Mesothelial cell of epicardium (in vitro differentiated cells): ENCODE measurements at places on chromosomes 6 and 20. TPM values are rescaled to one million over a fixed set of nuclear protein-coding genes. Genes with fewer than 3 reads are reported as not detected.

Gene COL9A3
- 573 to 576 TPM (median 576 TPM) in 3 replicates for total RNA-seq

Gene SLC17A1
- total RNA-seq = not detected in 3 replicates

Gene SMLR1
- not detected in 3 replicates for total RNA-seq

Gene MCUR1
- 18.1 to 21.7 TPM (median 19.8 TPM) in 3 replicates for total RNA-seq

Gene GATA5
- 26.0 to 30.0 TPM (median 27.5 TPM) in 3 replicates for total RNA-seq

Gene RAB44
- 0.07 to 0.16 TPM in 2 of 3 replicates, not detected in the other for total RNA-seq

- H3K4me3 ChIP-seq = peak within 1 kb of the TSS; percentile 80
- no peak for DNase-seq
- H3K27ac ChIP-seq = peak within 1 kb of the TSS; percentile 91
- peaks cover 2% of the 10 kb centered on the region for H3K36me3 ChIP-seq
- H3K4me1 ChIP-seq = peaks cover 18% of the 10 kb centered on the region
- H3K27me3 ChIP-seq = peaks cover 13% of the 10 kb centered on the region
Observed at GRCh38 chr6:107114926-107115694, at the start of gene BEND3. TSS of gene BEND3 (minus strand) at chr6:107115515. CDS start at chr6:107099285, 16,230 bp downstream.

GRCh38 chr20:58019850-58020625 is 208.4 kb downstream of the ANKRD60 start:
- H3K36me3 ChIP-seq = no peaks in the 10 kb centered on the region
- DNase-seq = no peak
- no peak overlapping the region for H3K27ac ChIP-seq
- no peaks in the 10 kb centered on the region for H3K4me1 ChIP-seq
- no peak overlapping the region for H3K4me3 ChIP-seq
- H3K27me3 ChIP-seq = peaks cover 20% of the 10 kb centered on the region

DNA sequence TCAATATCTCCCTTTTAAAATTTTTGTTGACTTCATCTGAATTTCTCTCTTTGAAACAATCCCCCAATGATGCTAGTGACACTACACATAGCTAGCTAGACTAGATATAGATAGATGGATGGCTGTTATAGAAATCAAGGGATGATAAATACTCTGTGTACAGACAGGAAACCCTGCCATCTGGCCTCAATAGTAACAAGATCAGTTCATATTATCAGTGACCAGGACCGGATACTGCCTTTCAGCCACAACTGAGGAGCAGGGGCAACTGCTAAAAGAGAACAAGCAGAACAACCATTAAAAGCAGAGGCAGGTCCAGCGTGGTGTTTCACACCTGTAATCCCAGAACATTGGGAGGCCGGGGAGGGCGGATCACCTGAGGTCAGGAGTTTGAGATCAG is 118.3 kb upstream of the FAM184A start:
- no peak overlapping the region for H3K4me3 ChIP-seq
- H3K27ac ChIP-seq = no peak overlapping the region
- H3K36me3 ChIP-seq = peaks cover 32% of the 10 kb centered on the region
- no peaks in the 10 kb centered on the region for H3K27me3 ChIP-seq
- H3K4me1 ChIP-seq = peaks cover 10% of the 10 kb centered on the region

GRCh38 chr6:6795393-6795792 is 206.9 kb downstream of the LY86 start:
- no peaks in the 10 kb centered on the region for H3K27me3 ChIP-seq
- no peak overlapping the region for H3K4me3 ChIP-seq
- peaks cover 2% of the 10 kb centered on the region for H3K4me1 ChIP-seq

DNA sequence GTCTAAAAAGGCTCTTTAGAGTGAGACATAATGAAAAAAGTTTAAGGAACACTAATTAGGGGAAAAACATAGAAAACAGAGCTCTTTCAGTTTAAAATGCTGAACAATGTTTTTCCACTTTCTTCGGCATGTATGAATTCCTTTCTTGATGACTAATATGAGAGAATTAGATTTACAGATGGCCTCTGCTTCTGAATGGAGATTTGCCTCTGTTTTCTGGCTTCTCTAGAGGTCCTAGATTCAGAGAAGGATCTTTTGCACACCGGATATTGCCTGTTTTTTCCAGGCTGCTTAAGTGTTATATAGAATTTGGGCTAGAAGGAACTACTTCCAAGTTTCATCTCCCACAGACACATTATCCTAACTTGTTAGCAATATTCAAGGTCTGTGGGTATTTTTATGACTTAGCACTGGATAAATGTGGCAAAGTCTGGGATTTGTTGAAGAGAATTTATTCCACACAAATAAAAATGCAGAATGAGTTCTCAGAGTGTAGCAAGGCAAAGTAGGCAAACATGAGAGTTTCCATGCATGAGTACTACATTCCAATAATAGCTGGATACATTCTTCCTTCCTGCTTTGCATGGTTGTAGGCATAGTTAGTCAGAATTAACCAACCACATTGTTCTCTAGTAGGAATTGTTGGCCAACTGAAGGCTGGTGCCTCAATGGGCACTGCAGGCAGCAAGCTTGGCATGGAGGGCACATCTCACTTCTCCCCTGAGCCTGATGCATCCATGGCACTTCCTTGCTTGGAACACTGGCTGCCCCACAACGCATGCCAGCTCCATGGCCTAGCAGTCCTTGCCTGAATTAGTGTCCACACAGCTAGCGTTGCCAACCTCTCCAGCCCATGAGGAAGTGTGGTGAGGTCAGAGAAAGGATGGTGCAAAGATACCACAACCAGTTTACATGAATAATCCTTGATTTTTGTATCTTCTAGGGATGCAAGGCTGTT is 224.2 kb downstream of the CLIC5 start:
- no peaks in the 10 kb centered on the region for H3K36me3 ChIP-seq
- peaks cover 2% of the 10 kb centered on the region for H3K27me3 ChIP-seq
- no peak for DNase-seq
- no peak overlapping the region for H3K27ac ChIP-seq
- peaks cover 9% of the 10 kb centered on the region for H3K4me1 ChIP-seq

GRCh38 chr6:37820718-37821079 is 1.2 kb downstream of the ZFAND3 start:
- no peaks in the 10 kb centered on the region for H3K27me3 ChIP-seq
- H3K4me1 ChIP-seq = peaks cover 71% of the 10 kb centered on the region
- no peak for DNase-seq

GRCh38 chr6:157298216-157298724 is 25.0 kb downstream of the TMEM242 start:
- no peak overlapping the region for H3K4me3 ChIP-seq
- peaks cover 7% of the 10 kb centered on the region for H3K36me3 ChIP-seq
- no peak overlapping the region for H3K27ac ChIP-seq
- H3K4me1 ChIP-seq = peaks cover 8% of the 10 kb centered on the region
- no peaks in the 10 kb centered on the region for H3K27me3 ChIP-seq
- DNase-seq = no peak

- no peak for DNase-seq
- H3K27ac ChIP-seq = no peak overlapping the region
- H3K4me1 ChIP-seq = peaks cover 8% of the 10 kb centered on the region
- peaks cover 30% of the 10 kb centered on the region for H3K36me3 ChIP-seq
- no peak overlapping the region for H3K4me3 ChIP-seq
Observed at GRCh38 chr6:158290659-158291058, 21.6 kb upstream of the TULP4 start.

DNA sequence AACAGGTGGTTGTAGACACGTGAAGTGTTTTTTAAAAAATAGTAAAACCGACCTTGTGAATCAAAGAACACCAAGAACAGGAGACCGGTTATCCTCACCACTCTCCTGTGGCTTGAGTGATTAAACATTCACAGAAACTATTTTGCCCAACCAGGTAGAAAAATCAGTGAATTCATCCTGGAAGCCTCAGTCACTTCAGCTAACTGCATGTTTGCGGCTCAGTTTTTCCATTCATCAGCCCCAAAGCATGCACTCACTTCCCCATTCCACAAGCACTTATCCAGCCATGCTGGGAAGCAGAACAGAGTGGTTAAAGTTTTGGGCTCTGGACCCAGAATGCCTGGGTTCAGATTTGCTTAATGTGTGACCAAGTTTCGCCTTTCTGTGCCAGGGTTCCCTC is 2.4 kb downstream of the LRRN4 start:
- H3K4me3 ChIP-seq = peak overlapping the region; percentile 72
- H3K27me3 ChIP-seq = peaks cover 9% of the 10 kb centered on the region
- H3K36me3 ChIP-seq = peaks cover 19% of the 10 kb centered on the region
- peak overlapping the region; percentile 84 for H3K27ac ChIP-seq

- H3K27me3 ChIP-seq = no peaks in the 10 kb centered on the region
- peaks cover 2% of the 10 kb centered on the region for H3K36me3 ChIP-seq
- DNase-seq = no peak
- no peak overlapping the region for H3K4me3 ChIP-seq
Observed at GRCh38 chr6:17859846-17860245, 127.6 kb downstream of the KIF13A start.

DNA sequence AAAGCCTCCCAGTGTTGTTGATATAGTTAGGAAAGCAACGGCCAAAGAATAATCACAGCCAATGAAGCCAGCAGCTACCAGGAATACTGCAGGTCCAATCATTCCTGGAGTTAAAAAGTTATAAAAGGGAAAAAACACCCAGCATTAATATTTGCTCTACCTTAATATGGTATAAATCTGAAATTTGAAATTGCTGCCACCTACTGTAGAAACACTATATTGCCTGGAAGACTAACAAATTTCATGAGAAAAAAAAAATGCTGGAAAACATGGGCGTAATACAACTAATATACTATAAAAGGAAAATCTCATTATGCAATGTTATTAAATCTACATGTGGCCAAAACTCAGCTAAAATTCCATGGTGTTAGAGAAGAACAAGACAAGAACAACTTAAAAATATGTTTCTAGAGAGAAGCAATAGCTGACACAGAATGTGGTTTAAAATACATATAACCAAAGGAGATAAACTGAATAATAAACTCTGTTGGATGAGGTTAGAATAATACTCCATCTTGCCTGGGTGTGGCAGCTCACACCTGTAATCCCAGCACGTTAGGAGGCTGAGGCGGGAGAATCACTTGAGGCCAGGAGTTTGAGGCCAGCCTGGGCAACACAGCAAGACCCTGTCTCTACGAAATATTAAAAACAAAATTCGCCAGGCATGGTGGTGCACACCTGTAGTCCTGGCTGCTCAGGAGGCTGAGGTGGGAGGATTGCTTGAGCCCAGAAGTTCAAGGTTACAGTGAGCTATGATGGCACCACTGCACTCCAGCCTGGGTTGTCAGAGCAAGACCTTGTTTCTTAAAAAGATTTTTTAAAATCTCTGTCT is 43.1 kb downstream of the SLC17A5 start:
- H3K36me3 ChIP-seq = peaks cover 3% of the 10 kb centered on the region
- no peaks in the 10 kb centered on the region for H3K27me3 ChIP-seq

DNA sequence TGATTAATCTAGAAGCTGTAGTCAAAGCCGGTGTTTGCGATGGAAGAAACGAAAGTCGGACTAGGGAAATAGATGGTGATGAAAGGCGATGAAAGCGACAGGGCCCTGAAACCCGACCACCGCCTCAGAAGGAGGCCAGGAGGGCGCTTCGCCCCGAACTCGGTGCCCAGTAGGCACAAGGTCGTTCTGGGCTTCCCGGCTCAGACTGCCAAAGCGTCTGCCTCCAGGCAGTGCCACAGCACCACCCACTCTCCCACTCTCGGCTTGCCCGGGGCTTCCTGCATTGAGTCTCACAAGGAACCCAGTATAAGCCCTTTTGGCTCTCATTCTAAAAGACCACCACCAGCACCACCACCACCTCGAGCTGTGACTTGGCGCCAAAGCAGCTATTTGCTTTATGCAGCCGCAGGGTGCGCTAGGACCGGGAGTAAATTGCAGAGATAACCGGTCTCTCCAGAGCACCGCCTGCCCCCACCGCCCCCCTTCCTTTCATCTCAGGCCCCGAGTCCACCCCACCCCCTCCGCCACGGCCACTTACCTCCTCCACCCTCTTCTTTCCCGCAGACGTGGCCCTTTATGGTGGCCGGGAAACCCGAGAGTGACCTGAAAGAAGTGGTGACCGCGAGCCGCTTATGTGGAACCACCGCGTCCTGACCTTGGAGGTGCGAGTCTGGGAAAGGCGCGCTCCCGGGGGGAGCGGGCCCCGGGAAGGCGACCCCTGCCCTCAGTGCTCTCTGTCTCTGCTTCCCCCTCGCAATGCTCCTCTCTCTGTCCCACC is 2.4 kb downstream of the TCF21 start:
- no peaks in the 10 kb centered on the region for H3K36me3 ChIP-seq
- H3K27ac ChIP-seq = peak overlapping the region; percentile 74
- no peak for DNase-seq
- peak overlapping the region; percentile 71 for H3K4me3 ChIP-seq
- H3K4me1 ChIP-seq = peaks cover 69% of the 10 kb centered on the region

DNA sequence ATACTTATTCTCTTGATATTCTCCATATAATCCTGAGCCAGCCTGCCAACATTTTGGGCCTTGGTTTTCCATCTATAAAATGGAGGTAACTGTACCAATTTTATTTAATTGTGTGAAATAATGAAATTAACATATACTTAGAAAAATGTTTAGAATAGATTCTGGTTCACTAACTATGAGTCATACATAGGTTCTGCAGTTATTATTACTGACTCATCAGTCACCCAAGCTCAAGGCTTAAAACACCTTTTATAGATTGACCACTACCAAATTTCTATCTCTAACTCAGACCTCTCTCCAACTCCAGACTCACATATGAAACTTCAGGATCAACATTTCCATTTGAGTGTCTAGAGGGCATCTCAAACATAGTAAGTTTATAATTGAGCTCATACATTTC is 1277.2 kb upstream of the GJE1 start:
- no peak for DNase-seq
- H3K4me1 ChIP-seq = peaks cover 27% of the 10 kb centered on the region
- no peak overlapping the region for H3K4me3 ChIP-seq
- no peak overlapping the region for H3K27ac ChIP-seq
- no peaks in the 10 kb centered on the region for H3K36me3 ChIP-seq

DNA sequence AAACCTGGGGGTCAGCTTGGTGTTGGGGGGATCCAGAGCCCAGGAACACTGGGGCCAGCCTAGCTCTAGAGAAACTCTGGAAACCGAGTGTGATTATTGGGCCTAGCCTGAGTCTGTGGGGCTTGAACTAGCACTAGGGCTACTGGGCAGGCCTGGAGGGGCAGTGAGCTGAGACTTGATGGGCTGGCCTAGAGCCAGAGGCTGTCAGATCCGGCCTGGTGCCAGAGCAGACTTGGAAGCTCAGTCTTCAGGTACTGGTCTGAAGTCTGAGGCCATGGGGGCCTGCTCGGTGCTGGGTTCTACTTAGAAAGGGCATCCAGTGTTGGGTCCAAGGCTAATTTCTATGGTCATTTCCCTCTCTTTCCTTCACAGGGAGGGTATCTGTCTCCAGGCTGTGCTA is 2.7 kb downstream of the DEFB112 start:
- H3K36me3 ChIP-seq = no peaks in the 10 kb centered on the region
- no peak overlapping the region for H3K27ac ChIP-seq
- H3K27me3 ChIP-seq = peaks cover 8% of the 10 kb centered on the region
- no peak overlapping the region for H3K4me3 ChIP-seq

GRCh38 chr20:31260326-31260932 is 3.0 kb downstream of the DEFB115 start:
- H3K36me3 ChIP-seq = no peaks in the 10 kb centered on the region
- H3K27me3 ChIP-seq = no peaks in the 10 kb centered on the region
- H3K4me3 ChIP-seq = no peak overlapping the region
- DNase-seq = no peak
- H3K4me1 ChIP-seq = no peaks in the 10 kb centered on the region

GRCh38 chr6:89357390-89357789 is 4.9 kb upstream of the UBE2J1 start:
- peaks cover 7% of the 10 kb centered on the region for H3K4me1 ChIP-seq
- DNase-seq = no peak
- no peaks in the 10 kb centered on the region for H3K36me3 ChIP-seq
- no peak overlapping the region for H3K4me3 ChIP-seq
